Gastroesophageal sphincter (tissue), 4 donors: ENCODE measurements at places on chromosomes 7 and 10. TPM values are rescaled to one million over a fixed set of nuclear protein-coding genes. Genes with fewer than 3 reads are reported as not detected.

Gene HDAC9
- total RNA-seq = 128 TPM

Gene TIAL1
- 53.6 TPM for total RNA-seq

Gene OR2A5
- not detected for total RNA-seq

Gene SPDYE6
- not detected for total RNA-seq

Gene GIMAP2
- total RNA-seq = 14.4 TPM

Gene MRLN
- not detected for total RNA-seq

Gene CYP2E1
- total RNA-seq = 2.4 TPM

Gene HKDC1
- total RNA-seq = not detected

GRCh38 chr7:24572393-24572996 lies 757 bp upstream of the PALS2 start:
- ATAC-seq = peak; percentile 41

GRCh38 chr10:123133541-123134342 lies 2.0 kb upstream of the HMX3 start:
- no peak for ATAC-seq

- no peak for ATAC-seq
Observed at GRCh38 chr7:101170617-101171441, 5.5 kb upstream of the VGF start.

DNA sequence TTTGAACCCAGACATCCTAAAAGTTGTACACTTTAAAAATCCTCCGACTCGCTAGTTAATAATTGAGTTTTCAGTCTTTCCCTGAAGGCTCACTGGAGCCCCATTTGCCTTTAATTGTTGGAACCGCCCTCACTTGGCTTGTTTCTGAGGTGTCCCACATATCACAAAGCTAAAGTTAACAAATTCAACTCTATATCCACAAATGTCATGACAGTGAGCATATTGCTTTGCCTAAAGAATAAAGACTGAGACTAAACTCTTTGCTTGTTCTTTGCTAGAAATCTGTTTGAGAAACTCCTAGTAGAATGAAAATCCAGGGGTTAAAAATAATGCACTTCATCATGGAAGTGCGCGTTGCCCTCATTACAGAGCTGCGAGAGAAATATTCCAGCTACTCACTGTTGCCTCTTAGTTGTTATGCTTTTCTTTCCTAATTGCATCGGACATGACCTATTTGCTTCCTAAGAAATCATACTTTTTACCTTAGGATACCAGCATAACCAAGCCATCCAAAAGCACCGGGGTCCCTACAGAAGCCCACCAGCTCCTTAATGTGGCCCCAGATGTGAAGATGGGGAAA lies 752 bp downstream of the THSD7A start:
- peak; percentile 39 for ATAC-seq

DNA sequence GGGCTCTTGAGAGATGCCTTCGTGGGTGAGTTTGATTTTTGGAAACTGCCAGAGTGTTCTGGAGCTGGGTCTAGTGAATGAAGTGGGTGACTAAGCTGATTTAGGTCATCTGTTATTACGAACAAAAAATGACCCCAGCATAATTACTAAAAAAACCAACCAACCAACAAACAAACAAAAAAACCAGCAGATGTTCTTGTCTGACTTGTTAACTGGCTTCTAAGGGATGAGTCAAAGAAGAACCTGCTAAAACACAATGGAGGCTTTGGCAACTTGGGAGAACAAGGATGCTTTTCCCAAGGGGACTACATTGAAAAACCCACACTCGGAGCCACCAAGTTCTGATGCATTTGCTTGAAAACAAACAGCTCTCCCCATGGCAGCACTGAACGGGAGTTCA lies 11.5 kb downstream of the TACR2 start:
- ATAC-seq = no peak

- ATAC-seq = peak; percentile 65
Observed at GRCh38 chr7:158740013-158740656, 35.5 kb upstream of the NCAPG2 start.

GRCh38 chr10:93225938-93226337 lies 152.2 kb downstream of the CYP26A1 start:
- ATAC-seq = no peak

DNA sequence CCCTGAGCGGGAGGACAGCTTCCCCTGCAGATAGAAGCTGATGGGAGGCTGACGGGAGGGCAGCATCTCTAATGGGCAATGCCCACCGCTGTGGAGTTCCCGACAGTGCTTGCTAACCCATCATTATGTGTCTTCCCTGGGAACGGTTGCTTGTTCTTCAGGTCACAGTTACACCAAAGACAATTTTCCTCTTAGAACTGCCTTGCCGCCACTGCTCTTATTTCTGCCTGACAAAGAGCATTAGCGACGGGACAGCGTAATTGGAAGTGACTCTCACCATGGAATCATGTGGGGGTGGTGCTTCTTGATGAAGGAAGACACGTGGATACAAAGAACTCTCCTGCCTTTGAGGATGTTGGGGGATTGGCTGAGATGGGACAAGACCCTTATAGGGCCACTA lies 81.3 kb upstream of the NPS start:
- no peak for ATAC-seq

DNA sequence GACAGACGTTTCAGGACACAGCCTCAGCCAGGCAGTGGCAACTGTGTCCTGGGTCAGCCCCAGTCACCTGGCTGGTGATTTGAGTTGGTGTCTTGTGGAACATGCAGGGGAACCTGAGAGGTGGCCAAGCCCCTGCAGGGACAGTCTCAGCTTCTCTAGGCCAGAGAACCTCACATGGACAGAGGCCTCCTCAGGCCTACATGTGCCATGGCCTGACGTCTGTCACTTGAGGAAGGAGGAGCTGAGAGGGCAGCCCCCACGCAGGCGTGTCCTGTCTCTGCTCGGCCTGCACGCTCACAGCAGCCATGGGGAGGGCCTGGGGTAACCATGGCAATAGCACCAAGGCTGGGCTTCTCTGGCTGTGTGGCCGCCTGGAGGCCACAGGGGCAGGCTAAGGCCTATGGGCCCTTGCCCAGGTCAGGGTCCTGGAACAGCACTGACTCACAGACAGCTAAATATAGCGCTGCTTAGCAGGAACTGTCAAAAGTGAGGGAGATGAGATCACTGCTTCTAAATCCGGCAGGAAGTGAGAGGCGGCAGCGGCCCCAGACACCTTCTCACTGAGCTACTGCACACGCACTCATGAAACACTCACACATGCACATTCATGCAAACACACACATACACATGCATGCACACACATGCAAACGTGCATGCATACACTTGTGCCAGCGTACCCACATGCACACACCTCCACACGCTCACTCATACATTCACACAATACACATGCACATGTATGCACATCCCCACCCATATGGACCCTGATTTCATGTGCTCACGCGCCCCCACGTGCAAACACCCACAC lies 57.0 kb downstream of the YKT6 start:
- ATAC-seq = peak; percentile 54

DNA sequence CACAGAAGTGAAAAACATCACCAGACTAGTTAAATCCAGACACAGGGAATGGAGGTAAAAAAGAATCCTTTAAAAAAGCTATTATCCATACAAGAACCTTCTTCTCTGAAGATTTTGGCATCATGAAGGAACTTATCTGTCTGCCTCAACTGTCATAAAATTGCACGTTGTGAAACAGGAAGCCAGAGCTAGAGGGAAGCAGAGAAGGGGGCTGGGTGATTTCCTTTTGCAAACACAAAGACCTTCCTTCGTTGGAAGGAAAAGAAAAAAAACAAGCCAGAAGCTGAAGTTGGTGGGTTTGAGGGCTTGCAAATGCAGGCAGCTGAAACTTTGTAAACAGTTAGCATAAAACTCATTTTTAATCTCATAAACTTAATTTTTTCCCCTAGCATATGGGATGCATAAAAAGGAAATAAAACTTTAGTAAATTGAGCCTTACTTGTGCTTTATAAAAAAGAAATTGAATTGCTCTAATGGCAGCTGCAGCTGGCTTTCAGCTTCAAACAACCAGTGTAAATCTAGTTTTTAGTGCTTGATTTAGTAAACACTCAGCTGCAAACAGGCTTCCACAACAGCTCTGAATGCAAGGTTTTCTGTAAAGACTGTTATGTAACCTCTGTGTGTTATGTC lies 101.6 kb downstream of the OTUD1 start:
- ATAC-seq = no peak

DNA sequence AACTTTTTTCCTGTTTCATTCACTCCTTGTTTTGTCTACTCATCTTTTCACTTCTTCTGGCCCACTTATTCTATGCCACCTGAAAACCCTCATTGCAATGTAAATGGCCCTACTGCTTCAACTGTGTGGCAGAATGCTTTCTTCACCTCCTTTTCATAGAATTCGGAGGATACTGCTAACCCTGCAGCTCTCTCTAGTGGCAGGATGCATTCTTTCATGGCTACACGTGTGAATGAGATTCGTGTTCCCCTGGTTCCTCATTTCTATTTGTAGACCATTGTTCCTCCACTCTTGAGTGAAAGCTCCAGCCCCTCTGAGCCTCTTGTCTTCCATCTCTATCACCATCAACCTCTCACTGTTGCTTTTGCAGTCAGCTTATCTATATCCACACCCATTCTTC lies 20.9 kb upstream of the CYP26C1 start:
- no peak for ATAC-seq

DNA sequence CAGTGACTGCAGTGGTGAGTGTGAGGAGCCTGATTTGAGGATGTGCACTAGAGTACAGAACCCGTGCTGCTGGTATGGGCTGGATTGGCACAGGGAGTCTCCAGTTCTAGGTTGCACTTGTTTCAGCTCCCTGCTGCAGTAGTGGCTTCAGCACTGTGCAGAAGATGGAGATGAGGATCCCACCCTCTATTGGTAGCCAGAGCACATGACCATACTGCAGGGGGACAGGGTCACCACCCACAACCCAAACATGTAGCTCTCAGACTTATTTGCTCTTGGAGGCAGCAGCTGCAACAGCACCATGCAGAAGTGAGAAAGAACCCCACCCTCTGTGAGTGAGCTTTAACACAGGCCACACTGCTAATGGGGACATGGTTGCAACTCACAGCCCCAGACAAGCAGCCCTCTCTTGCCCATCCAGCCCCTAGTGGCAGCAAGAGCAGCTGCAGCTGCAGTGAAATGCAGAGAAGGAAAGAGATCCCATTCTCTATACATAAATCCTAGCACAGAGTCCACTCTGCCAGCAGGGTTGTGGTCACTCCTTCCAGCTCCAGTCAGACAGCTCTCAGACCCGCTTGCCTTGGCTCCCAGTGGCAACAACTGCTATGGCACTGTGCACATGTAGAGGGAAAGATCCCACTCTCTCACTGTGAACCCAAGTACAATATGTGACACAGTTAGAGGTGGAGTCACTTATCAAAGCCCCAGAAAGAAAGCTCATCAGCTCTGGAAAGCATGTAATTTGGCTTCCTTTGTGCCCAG lies 51.4 kb upstream of the SCIN start:
- ATAC-seq = no peak

DNA sequence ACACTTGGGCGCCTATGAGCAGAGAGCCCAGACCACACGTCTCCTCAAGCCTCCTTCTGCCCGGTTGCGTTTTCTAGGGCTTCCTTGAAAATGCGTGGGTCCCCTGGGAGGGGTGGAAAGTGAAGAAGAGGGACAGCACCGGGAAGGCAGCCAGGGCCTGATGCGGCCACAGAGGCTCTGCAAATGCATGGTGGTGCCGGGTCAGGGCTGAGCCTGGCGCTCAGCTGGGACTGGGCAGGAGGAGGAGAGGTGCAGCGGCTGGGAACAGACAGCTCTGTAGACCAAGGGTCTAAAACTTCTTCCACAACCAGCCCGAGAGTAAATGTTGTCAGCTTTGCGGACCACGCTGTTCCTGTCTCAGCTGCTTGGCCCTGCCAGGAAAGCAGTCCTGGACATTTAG lies 1.6 kb downstream of the DPYSL4 start:
- no peak for ATAC-seq

GRCh38 chr10:22655312-22655981 lies 58.9 kb downstream of the PIP4K2A start:
- no peak for ATAC-seq

- ATAC-seq = no peak
Observed at GRCh38 chr10:48839809-48840679, 99.6 kb downstream of the LRRC18 start.

- ATAC-seq = no peak
Observed at GRCh38 chr7:111470998-111471397, 91.3 kb downstream of the IMMP2L start.

- ATAC-seq = no peak
Observed at GRCh38 chr7:75950111-75950681, 35.2 kb downstream of the POR start.

DNA sequence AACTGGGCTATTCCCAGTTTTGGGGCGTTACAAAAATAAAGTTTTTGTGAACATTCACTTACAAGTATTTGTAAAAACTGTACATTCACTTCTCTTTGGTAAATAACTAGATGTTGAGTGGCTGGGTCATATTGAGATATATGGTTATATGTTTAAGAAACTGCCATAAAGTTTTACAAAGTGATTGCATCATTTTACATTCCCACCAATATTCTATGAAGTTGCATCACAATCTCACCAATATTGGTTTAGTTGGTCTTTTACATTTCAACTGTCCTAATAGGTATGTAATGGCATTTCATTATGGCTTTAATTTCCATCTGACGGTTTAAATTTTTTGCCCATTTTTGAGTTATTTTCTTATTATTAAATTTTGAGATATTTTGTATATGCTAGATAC lies 251.7 kb upstream of the GNAI1 start:
- no peak for ATAC-seq

GRCh38 chr10:79046741-79047583 lies 21.8 kb upstream of the ZMIZ1 start:
- no peak for ATAC-seq

GRCh38 chr7:142908921-142909890 lies 23.7 kb upstream of the TRPV6 start:
- ATAC-seq = peak; percentile 48

DNA sequence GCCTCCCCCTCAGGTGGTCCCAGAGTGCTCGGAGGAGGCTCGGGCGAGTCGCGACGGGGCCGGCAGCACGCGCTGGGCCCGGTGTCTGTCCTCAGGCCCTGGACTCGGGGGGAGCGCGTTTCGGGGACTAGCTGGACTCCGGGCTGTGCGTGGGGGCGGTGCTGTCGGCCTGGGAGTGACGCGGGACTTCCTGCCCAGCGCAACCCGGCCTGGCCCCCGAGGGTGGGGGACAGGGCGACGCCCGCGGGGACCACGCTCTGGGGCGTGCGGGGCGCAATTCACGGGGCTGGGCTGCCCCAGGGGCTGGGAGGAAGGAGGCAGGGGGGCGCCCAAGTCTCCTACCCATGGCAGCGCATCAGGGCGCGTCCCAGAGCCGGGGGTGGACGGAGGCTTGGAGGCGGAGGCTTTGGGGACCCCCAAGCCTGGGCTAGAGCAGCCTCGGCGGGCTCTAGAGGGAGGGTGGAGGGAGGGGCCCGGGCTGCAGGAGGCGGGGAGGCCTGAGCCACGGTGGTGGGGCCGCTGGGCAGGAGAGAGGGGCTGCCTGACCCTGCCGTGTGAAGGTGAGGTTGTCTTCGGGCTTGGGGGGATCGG lies 2.3 kb upstream of the VENTX start:
- ATAC-seq = no peak

GRCh38 chr7:36015733-36016132 lies 137.3 kb upstream of the EEPD1 start:
- no peak for ATAC-seq
